Right atrium auricular region (tissue), 2 donors: ENCODE measurements at places on chromosomes 5 and 9. TPM values are rescaled to one million over a fixed set of nuclear protein-coding genes. Genes with fewer than 3 reads are reported as not detected.

DNA sequence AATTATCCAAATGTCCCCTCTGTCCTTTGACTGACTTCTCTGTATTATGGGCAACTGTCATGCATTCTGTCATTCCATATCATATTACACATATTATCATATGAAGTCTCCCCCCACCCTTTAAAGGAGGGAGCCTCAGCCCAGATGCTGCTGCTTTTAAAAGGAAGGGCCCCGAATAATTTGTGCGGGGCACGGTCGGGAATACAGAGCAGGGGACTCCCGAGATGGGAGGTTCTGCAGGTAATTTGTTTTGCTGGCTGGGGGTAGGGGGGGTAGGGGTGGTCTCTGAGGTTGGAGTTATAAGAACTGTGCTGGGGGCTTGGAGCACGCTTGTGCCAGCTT lies 10.1 kb upstream of the LHX2 start:
- no peak for DNase-seq

DNA sequence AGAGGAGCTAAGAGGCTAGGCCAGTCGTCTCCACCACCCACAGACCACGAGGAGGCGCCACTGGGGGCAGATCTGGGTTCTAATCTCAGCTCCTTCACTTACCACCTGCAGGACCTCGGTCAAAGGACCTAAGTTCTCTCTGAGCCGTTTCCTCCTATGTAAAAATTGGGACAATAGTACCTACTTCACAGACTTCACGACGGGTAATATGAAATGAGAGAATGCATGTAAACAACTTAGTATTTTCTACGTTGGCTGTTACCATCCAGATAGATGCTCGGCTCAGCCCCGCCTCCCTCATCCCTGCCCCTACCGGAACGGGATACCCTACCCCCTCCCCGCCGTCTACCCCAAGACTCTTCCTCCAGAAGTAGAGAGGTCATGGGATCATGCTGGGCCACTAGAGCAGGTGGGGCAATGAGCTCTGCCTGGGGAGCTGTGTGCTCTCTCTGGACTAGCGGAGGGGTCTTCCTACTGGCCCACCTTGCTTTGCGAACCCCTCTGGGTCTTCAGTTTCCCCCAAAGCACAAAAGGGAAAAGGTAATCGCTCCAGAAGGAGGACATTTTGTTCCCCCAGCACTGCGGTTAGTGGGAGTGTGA lies 541 bp downstream of the GNPDA1 start:
- DNase-seq, result peak; percentile 64

DNA sequence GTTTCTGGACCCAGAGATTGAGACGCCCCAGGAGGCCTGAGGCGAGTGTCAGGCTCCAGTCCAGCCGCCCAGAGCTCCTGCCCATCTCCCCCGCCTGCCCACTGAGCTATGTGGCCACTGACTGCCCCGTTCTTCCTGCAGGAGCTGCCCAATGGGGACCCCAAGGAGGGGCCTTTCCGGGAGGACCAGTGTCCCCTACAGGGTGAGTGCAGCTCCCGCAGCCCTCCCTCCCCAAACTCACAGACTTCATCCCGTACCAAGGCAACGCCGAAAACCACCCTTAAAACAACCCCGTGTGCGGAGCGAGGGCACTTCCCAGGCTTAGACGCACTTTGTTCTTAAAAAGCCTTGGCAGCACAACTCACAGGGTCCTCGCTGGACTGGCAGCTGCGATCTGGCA lies 23.4 kb downstream of the NKD2 start:
- no peak for DNase-seq

Gene BTNL9
- total RNA-seq, result 23.5 TPM
